ENCODE measurements at places on chromosomes 5 and 9. TPM values are rescaled to one million over a fixed set of nuclear protein-coding genes. Genes with fewer than 3 reads are reported as not detected.

FAM120A gene
- 135 TPM for total RNA-seq

TMEM174 gene
- not detected for total RNA-seq

DNA sequence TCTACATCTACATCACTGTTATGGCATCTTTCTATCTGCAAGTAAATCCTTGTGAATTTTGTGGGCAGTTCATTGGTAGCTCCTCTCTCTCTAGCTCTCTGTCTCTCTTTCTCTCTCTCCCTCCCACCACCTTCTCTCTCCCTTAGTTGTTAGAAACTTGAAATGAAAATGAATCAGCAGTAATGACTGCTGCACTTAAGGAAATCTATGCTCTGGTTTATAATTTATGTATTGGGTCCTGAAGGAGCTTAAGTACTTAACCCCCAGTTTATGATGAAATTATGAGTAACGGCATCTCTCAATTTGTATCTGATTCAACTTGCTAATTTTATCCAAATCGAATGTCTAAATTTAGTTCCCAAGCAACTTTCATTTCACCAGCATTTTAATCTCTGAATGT is 52.0 kb upstream of the PTGER4 start:
- DNase-seq, result no peak
- H3K4me1 ChIP-seq, result peaks cover 32% of the 10 kb centered on the region
- no peaks in the 10 kb centered on the region for H3K36me3 ChIP-seq

DNA sequence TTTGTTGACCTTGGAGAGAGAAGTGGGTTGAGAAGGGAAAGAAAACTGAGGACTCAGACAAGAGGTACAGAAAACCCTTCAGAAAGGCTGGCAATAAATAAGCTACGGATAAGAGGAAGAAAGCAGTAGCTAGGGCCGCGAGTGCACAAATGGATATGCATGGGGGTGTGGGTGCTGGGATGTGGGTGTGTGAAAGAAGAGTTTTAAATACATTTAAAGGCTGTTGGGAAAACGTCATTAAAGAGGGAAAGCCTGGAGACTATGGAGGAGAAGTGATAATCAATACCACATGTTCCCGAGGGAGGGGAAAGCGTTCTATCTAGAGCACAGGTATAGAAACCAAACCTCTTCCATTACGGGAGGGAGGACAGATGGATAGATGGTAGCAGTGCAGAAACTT is 177.2 kb downstream of the TSSK1B start:
- no peak overlapping the region for H3K27ac ChIP-seq
- no peak overlapping the region for H3K4me3 ChIP-seq
- H3K4me1 ChIP-seq, result no peaks in the 10 kb centered on the region
- H3K36me3 ChIP-seq, result no peaks in the 10 kb centered on the region
- peaks cover 6% of the 10 kb centered on the region for H3K27me3 ChIP-seq

GRCh38 chr5:168755548-168756093 is 176.5 kb upstream of the PANK3 start:
- H3K4me3 ChIP-seq, result no peak overlapping the region
- DNase-seq, result no peak
- no peak overlapping the region for H3K27ac ChIP-seq

DNA sequence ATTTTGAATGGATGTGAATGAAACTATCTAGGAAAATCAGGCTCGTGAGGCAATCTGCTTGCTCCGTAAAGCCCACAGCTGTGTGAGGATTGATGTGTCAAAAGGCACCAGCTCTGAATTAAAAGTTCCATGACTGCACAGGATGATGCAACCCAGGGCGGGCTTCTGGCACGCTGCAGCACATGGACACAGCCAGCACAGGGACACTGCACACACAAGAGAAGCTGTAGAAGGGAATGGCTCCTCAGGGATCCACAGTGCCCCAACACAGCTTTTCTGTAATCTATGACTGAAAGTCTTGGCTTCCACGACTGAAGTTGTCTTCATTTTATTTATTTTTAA is 151.0 kb downstream of the GCNT1 start:
- H3K36me3 ChIP-seq, result no peaks in the 10 kb centered on the region
- H3K27ac ChIP-seq, result no peak overlapping the region
- DNase-seq, result no peak
- H3K4me3 ChIP-seq, result no peak overlapping the region
- H3K27me3 ChIP-seq, result peaks cover 40% of the 10 kb centered on the region

DNA sequence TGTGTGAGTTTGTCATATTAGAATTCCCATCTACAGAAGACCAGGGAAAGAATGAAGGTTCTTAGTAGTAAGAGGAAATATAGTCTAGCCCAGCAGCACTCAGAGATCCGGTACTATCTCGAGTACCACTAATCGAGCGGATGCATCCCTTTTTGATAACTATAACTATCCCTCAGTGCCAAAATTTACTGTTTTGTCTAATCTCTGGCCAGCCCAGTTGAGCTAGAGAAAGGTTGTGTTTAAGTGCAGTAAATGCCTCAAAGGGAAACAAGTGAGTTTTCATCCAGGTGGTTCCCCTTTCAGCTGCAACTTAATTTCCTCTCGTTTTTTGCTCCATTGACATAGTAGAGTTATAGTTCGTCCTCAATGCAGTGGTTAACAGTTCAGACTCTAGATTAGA is 146.7 kb downstream of the GPBP1 start:
- H3K36me3 ChIP-seq, result no peaks in the 10 kb centered on the region
- H3K4me3 ChIP-seq, result no peak overlapping the region
- no peaks in the 10 kb centered on the region for H3K27me3 ChIP-seq
- H3K27ac ChIP-seq, result no peak overlapping the region
